ENCODE measurements at places on chromosomes 1 and 21.

DNA sequence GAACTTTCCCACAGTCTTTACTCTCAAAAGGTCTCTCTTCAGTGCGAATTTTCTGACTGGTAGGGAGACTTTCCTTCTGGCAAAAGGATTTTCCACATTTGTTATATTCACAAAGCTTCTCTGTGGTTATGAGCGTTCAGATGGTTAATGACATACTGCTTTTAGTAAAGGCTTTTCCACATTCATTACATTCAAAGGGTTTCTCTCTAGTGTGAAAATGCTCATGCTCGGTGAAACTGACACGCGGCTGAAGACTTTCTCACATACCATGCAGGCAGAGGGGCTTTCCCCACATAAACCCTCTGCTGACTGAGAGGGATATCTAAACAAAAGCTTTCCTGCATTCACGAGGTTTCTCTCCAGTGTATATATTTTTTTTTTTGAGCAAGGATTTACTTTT lies 9.9 kb upstream of the KLF18 start:
- no peak for DNase-seq

- DNase-seq: no peak
Observed at GRCh38 chr1:53654216-53655210, 84.5 kb downstream of the GLIS1 start.

- DNase-seq: peak; percentile 39
Observed at GRCh38 chr1:203291201-203292096, 13.9 kb upstream of the BTG2 start.

GRCh38 chr1:246503341-246503740 lies 3.7 kb downstream of the SMYD3 start:
- no peak for DNase-seq

- DNase-seq: peak; percentile 55
Observed at GRCh38 chr21:36487641-36488307, 7.9 kb upstream of the CLDN14 start.

DNA sequence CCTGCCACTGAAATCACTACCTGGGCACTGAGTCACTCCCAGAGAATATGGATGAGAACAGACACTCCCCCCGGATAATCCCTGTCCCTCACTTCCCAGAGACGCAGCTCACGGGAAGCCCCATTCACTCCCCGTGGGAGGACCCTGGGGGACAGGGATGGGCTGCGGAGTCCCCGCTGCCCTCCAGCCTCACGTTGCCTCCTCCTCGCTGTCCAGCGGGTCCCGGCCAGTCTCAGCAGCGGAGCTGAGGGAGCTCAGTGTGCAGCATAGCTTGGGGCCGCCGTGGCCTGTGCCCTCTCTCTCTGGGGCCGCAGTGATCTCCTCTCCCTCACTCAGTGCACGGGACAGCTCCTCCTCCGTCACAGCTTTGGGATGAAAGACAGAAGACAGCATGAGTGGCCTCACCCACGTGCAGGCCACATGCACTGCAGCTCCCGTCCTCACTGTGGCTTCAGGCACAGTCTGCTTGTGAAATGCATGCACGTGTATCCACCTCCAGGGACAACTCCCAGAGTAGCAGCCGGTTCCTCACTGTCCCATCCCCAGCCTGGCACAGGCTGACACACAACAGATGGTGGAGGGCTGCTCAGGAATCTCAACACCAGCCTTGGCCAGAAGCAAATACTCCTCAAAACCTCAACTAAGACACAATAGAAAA lies 7.4 kb downstream of the CFAP410 start:
- DNase-seq: no peak

DNA sequence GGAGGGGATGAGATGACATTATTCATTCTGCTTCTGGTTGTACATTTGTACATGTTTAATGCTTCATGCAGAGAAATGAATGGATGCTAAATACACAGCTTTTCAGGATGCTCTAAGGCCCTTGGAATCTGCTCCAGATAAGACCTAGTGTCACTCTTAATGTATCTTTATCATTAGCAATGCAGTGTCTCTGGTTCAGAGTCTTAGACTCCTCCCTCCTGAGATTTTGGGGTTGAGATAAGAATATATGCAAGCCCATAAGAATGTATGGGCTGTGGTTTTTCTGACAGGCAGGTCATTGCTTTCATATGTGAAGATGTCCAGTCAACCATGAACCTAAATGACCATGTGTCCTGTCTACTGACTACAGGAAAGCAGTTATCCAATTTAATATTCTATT lies 415.5 kb downstream of the RPS6KC1 start:
- DNase-seq: no peak

GRCh38 chr1:104028416-104029035 lies 278.8 kb downstream of the AMY1C start:
- DNase-seq: no peak

- peak; percentile 42 for DNase-seq
Observed at GRCh38 chr1:46466477-46467182, 23.0 kb upstream of the DMBX1 start.

- no peak for DNase-seq
Observed at GRCh38 chr1:175889848-175890247, 146.5 kb upstream of the TNR start.

- no peak for DNase-seq
Observed at GRCh38 chr1:99725996-99726395, 40.4 kb downstream of the FRRS1 start.

DNA sequence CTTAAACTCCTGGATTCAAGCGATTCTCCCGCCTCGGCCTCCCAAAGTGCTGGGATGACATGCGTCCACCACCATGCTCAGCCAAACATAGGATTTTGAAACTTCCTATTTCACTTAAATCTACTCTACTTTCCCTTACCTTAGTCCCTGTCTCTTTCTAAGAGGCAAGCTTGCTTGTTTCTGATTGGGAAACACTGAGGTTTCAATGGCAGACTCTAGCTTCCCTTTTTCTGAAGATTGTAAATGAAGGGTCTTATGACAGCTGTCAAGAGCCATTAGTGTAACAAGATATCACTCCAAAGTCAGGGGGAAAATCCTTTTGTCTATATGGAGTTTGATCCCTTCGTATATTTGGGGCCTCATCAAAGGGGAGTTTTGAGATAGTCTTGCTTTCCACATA lies 23.5 kb upstream of the LMO4 start:
- no peak for DNase-seq

- DNase-seq: no peak
Observed at GRCh38 chr1:37605806-37606474, 10.2 kb upstream of the GNL2 start.

- peak; percentile 12 for DNase-seq
Observed at GRCh38 chr1:8070381-8070811, 44.3 kb upstream of the ERRFI1 start.

DNA sequence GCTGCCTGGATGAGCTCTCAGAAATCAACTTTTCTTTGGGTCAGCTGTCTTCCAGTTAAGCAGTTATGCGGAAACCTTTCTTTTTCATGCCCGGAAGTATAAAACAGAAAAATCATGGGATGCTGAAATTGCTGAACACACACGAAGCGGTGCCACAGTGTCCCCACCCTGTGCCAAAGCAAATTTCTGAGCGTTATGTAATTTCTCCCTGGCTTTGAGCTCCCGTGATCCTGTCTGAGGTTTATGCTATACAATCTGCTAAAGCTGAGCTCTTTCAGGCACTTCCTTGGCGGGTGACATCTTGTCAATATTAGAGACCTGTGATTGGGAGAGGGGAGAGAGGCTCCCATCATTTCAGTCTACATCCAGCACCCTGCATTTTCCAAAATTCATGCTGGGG lies 201.7 kb downstream of the ROR1 start:
- DNase-seq: no peak

DNA sequence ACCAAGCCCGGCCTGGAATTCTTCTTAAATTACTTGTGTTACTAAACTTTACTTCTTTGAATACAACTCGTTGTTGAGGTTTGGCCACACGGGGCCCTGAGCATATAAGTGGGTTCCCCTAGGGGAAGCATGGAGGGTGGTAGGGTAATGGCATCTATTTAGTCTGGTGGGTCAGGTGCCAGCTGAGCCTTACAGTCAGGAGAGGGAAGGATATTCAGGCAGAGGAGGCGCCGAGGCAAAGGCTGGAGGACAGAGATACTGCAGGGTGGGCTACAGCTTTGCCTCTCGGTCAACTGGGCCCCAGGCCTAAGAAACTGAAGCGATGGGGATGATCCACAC lies 424 bp upstream of the NECAP2 start:
- no peak for DNase-seq

GRCh38 chr1:214271174-214271858 lies 9.6 kb upstream of the SMYD2 start:
- DNase-seq: no peak

- DNase-seq: no peak
Observed at GRCh38 chr1:217498209-217498608, 132.7 kb downstream of the GPATCH2 start.

- no peak for DNase-seq
Observed at GRCh38 chr1:91427741-91428140, 23.1 kb upstream of the HFM1 start.

DNA sequence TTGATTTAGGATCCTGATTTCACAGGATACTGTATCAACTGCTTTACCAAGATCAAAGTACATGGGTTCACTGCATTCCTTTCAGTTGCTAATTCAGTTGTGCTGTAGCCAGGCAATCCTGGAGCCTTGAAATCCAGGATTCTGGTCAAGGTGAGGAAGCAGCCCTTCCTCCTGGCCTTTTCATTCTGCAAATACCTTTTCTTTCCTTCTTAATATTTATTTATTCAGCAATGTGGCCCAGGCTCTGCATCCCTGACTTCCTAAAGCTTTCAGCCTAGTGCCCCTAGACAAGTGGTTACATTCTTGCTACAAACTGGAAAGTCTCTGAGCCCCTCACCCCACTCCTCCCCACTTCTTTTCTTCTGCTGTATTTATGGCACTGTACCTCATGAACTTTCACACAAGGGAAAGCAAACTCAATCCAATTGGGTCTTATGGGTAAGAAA lies 16.2 kb downstream of the LRRC8D start:
- DNase-seq: no peak

DNA sequence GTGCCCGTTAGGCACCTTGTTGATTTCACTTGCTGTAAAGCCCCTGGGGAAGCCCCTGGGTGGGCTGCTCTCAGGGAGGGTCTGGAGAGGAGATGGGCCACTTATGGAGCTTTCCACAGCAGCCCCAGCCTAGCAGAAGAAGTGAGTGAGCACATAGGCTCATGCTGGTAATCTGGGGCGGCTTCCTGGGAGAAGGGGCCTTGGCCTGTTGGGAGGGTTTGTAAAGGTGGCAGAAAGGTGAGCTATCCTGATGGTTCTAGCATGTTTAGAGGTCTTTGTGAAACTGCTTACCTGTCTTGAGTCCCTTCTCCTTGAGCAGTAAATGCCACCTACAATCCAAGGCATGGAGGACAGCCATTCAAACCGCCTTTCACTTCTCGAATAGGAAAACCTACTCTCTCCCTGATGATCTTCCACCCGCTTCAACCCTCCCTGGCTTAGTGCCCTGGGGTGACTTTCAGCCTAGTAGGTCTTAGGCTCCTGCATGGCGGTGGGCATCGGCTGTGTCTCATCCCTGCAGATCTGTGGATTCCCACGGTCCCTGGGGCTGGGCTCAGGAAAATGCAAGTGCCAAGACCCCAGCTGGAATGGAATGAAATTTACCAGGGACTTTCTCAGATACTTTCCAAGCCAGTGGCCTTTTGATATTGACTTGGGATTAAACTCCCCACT lies 87.6 kb upstream of the SELENON start:
- no peak for DNase-seq

DNA sequence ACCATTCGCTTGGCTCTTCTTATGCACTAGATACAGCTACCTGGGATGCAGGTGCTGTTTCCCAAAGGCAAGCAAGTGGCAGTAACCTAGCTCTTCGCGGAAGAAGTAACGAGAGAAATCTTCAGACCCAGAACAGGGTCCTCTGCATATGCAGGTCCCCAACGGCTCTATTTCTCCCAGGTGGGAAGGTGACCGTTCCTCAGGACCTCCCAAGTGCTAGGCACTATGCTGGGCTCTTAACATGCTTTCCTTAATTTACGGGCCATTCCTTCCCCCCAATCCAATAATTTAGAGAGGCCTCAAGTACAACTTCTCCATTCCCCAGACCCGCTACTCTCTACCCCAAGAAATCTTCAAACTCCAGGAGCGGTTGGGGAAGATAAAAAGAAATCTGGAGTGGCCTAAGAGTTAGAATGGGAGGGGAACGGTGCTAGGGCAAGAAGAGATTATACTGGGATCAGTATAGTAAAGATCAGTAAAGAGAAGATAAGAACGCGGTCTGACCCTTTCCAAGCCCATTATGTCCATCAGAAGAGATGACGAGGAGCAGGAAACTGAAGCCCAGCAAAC lies 410 bp downstream of the TXNDC12 start:
- DNase-seq: no peak

DNA sequence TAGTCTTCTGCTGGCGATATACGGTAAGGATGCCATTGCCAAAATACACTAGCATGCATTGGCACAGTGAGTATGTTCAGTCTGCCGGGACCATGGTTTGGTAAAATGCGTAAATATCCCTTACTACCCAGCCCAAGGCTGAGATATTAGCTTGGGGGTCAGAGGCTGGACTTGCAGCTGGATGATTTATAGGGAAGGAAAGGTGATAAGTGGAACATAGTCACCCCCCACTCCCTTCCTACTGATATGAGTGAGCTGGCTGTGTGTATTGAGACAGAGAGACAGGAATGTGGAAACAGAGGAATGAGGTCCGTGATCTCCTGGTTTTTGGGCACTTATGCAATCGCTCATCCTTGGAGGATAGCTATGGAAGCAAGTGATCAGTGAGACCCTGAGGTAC lies 642.8 kb downstream of the KCNT2 start:
- no peak for DNase-seq

- peak; percentile 42 for DNase-seq
Observed at GRCh38 chr21:33325222-33326067, 675 bp downstream of the IFNAR1 start.

DNA sequence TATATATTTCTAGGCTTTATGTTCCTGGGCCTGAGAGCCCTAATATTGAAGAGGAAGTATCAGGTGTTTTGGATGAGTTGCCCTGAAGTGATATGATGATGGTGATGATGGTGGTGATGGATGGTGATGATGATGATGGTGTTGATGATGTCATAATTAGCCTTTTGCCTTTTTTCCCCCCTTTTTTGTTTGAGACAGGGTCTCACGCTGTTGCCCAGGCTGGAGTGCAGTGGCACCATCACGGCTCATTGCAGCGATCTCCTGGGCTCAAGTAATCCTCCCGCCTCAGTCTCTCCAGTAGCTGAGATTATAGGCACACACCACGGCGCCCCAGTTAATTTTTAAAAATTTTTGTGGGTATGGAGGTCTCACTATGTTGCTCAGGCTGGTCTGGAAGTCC lies 76.5 kb downstream of the CNST start:
- DNase-seq: no peak

- no peak for DNase-seq
Observed at GRCh38 chr1:180265871-180266270, 35.8 kb downstream of the LHX4 start.

DNA sequence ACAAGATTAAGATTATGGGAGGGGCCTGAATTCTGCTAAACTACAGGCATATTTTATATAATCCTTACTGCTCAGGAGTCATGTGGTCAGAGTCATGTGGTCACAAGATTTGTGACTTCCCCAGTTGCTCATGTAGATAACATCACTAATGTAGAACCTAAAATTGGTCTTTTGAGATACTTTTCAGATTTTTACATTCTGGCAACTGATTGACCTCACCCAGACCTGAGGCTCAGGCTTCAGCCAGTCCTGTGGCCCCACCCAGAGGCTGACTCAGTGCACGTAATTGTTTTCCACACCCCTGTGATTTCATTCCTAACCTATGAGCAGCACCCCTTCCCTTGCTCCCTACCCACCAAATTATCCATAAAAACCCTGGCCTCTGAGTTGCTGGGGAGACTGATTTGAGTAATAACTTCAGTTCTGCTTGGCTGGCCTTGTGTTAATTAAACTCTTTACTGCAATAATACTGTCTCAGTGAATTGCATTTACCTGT lies 41.7 kb upstream of the ZNF326 start:
- DNase-seq: no peak

GRCh38 chr1:176643536-176643935 lies 180.6 kb downstream of the PAPPA2 start:
- no peak for DNase-seq

- DNase-seq: no peak
Observed at GRCh38 chr21:35159881-35160280, 110.8 kb upstream of the RUNX1 start.
